ENCODE measurements at places on chromosomes 13 and 19.

DNA sequence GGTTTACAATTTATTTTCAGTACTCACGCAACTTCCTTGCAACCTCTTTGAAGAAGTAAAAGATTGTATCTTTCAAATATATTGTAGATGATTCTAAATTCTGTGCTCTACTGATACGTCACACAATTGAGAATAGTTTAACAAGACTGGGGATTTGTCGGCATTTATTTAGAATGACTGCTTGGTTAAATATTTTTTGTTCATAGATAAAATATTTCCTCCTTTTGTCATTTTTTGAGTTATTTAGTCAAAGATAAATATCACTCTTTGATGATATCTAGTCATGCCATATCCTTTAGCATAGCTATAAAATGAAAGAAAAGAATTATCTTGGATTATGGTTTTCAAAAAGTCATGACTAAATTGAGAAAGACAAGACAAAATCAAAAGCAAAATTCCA is 2747.8 kb downstream of the PCDH9 start:
- no peak for DNase-seq

GRCh38 chr13:87120476-87120875 is 550.7 kb upstream of the SLITRK5 start:
- DNase-seq: no peak

- peak; percentile 56 for DNase-seq
These were observed 788 bp upstream of the DLEU7 start for GRCh38 chr13:50844084-50844875.

DNA sequence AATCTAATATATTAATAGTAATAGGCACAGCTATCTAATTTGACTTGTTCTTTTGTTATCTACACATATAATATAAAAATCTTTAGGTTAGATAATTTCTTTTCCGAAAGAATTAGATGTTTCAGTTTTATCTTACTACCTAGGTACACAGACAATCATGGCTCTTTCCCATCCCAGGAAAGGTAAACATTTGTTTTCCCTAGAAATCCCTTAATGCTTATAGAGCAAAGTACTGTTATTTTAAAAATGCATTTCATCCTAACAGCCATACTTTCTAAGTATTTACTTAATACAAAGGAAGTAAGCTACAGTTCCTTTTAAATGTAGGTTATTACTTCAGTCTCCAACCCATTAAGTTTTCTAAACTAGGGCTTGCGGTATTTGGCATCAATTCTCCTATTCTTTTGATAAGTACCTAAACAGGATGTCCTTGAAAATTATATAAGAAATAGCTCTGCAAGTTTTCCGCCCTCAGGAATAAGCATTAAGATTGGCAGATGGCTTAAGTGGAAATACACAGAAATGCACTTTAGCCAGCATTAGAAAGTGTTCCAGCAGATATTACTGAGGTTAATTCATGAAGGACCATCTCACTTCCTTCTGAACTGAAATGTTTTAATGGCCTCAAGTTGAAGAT is 616.2 kb upstream of the SPRY2 start:
- no peak for DNase-seq

GRCh38 chr13:75645141-75645540 is 9.0 kb downstream of the LMO7 start:
- DNase-seq: no peak

- peak; percentile 89 for DNase-seq
These were observed at the start of gene ZNF730 for GRCh38 chr19:23116802-23117571. Gene ZNF730 (plus strand): TSS chr19:23117025. CDS start chr19:23117174, 149 bp downstream.

DNA sequence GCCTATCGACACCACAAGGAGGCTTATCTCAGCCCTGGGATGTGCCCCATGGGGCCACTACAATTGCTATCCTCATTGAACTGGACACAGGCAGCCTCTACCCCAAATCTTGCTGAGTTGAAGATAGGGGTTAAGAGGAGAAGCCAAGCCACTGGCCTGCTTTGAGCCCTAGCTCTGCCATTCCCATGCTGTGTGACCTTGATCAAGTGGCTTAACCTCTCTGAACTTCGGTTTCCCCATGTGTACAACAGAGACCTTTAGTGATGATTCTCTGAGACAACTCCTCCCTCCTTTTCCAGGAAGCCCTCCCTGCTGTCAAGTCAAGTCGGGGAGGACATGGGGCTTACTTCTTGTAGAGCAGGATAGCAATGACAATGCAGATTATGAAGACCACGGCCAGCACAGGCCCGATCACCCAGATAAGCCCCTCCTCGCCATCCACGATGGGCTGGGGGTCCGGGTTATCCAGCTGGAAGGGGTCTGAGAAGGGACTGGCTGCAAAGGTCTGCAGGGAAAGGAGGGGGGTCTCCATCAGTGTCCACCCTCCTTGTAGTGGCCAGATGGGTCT is 121.6 kb downstream of the PTPRS start:
- DNase-seq: no peak

- no peak for DNase-seq
These were observed at the start of gene MCEMP1 for GRCh38 chr19:7676854-7677253. Gene MCEMP1 (plus strand): TSS chr19:7677090. CDS start chr19:7677121, 31 bp downstream.

GRCh38 chr13:66407128-66407527 is 823.0 kb downstream of the PCDH9 start:
- no peak for DNase-seq
